Activated T-helper 1 cell treated with anti-CD3 and anti-CD28 coated beads, Interleukin-2, amount 50 U/mL, for 16 hours (primary cell): ENCODE measurements at places on chromosomes 5 and 9.

GRCh38 chr9:35792024-35792813, 828 bp downstream of the NPR2 start:
- no peak for DNase-seq

DNA sequence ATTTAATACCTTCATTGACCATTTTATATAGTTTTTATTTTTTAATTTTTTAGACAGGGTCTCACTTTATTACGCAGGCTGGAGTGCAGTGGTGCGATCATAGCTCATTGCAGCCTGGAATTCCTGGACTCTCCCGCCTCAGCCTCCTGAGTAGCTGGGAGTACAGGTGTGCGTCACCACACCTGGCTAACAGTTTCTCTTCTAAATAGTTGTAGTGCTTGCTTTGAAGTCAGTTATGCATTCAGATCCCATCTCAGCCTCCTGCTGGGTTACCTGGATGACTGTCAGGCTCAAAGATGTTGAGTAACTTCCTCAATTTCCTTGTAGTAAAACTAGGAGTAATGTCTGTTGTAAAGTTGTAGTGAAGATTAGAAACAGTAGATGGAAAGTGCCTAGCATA, 21.4 kb downstream of the SNX18 start:
- no peak for DNase-seq

DNA sequence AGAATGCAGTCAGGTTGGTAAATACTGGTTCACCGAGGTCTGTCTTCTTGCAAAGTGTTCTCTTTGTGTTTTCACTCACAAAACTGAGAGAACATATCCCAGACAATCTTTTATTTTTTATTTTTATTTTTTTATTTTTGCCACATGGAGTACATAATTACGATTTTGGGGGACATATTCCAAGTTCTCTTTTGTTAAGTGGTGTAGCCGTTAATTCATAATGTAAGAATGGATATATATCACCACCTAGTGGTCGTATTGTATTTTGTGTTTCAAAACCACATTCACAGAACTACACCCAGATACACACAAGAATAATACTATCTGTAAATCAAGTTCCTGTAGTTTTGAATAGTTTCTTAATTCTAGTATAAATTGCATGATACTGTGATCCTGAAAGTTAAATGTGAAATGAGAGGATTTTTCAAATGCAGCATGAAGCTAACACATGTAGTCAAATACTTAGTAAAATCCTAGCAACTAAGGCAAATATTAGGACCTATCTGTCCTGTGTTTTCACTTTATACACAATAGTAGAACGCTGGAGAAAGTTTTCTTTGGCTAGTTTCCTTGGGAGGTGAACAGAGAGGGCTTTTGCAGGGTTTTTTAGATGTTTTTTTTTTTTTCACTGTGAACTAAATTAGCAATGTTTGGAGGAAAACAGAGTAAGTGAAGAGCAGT, 92.7 kb downstream of the VCAN start:
- no peak for DNase-seq

GRCh38 chr5:96101358-96102089, 139.9 kb upstream of the ELL2 start:
- DNase-seq, result no peak

- no peak for DNase-seq
Observed at GRCh38 chr5:65390208-65390607, 91.5 kb downstream of the ADAMTS6 start.

DNA sequence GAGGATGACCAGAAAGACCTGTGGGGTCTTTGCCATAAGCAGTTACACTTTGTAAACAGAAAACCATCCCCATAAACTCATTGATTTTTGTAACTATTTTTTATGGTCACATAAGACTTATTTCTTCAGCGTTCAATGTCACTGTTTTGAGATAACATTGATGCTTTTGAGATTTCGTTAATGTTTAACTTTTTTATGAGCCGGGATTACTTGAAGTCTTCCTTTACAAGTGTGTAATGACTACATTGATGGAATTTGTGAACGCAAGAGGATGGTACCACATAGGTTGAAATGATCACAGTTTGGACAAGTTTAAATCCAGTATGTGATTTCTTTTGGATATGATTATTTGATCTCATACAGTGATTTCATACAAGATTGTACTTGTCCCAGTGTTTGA, 1.8 kb downstream of the SLC12A2 start:
- DNase-seq, result no peak

DNA sequence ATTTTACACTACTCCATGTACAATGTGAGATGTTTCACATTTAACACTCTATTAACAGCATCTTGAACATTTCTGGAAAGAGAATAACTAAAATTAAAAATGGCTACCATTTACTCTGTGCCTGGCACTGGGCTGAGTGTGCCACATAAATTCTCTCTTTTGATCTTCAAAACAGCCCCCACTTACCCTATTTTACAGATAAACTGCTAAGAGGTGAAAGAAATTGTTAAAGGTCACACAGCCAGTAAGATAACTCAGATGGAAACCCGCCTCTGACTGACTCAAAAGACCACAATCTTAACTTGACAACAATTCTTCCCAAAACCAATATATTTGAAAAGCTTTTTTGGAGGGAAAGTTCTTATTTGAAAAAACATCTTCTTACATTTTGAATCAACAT, 97.3 kb downstream of the MAPKAP1 start:
- no peak for DNase-seq

- DNase-seq, result no peak
Observed at GRCh38 chr9:82891321-82891720, 171.6 kb downstream of the RASEF start.

GRCh38 chr9:98226957-98227356, 28.5 kb downstream of the TBC1D2 start:
- DNase-seq, result no peak

DNA sequence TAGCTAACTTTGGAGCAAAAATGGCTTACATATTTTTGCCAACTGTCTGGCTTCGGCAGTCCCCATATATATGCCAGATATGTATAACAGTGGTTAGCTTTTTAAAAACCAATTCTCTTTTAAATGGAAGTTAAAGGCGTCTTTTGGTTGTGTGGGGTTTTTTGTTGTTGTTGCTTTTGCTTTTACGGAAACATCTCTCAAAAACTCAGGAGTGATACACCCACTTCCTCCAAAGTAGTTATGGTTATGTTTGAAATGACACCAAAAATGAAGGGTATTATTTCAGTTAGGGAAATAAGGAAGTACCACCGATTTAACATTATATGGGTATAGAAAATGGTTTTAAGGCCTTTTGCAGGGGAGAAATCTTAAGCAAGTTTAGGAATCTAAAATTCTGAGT, 2.3 kb downstream of the CNOT8 start:
- no peak for DNase-seq
